ENCODE measurements at places on chromosomes 1 and 21.

- no peak for DNase-seq
- H3K27ac ChIP-seq = no peak overlapping the region
- H3K36me3 ChIP-seq = no peaks in the 10 kb centered on the region
- H3K27me3 ChIP-seq = no peaks in the 10 kb centered on the region
- no peak overlapping the region for H3K4me3 ChIP-seq
- no peaks in the 10 kb centered on the region for H3K4me1 ChIP-seq
These were observed 22.4 kb downstream of the EDN2 start for GRCh38 chr1:41461790-41462679.

- H3K27me3 ChIP-seq = no peaks in the 10 kb centered on the region
- H3K27ac ChIP-seq = no peak overlapping the region
- no peak for DNase-seq
- H3K4me3 ChIP-seq = no peak overlapping the region
These were observed 23.8 kb downstream of the PTPRF start for GRCh38 chr1:43554444-43554992.

- DNase-seq = no peak
- H3K4me3 ChIP-seq = no peak overlapping the region
- H3K27me3 ChIP-seq = no peaks in the 10 kb centered on the region
- H3K4me1 ChIP-seq = no peaks in the 10 kb centered on the region
- no peaks in the 10 kb centered on the region for H3K36me3 ChIP-seq
These were observed 30.7 kb downstream of the IGFN1 start for GRCh38 chr1:201221201-201221846.

DNA sequence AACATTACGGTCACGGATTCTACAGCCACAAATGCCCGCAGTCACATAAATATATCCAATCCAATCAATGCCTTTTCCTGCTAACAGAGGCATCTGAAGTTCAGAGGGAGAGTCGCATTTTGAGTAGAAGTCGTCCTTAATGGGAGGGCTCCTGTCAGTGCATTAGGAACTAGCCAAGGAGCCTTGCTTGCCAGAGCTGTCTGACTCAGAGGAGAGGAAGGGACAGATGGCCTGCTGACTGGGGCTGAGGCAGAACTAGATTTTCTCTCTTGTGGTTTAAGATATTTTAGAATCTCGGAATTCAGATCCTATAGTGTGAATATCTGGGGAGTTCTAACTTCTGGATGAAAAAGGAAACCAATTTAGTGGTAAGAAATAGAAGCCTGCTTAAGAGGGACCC is 10.6 kb downstream of the XKR8 start:
- H3K36me3 ChIP-seq = peaks cover 7% of the 10 kb centered on the region
- H3K27me3 ChIP-seq = no peaks in the 10 kb centered on the region
- no peak overlapping the region for H3K4me3 ChIP-seq

DNA sequence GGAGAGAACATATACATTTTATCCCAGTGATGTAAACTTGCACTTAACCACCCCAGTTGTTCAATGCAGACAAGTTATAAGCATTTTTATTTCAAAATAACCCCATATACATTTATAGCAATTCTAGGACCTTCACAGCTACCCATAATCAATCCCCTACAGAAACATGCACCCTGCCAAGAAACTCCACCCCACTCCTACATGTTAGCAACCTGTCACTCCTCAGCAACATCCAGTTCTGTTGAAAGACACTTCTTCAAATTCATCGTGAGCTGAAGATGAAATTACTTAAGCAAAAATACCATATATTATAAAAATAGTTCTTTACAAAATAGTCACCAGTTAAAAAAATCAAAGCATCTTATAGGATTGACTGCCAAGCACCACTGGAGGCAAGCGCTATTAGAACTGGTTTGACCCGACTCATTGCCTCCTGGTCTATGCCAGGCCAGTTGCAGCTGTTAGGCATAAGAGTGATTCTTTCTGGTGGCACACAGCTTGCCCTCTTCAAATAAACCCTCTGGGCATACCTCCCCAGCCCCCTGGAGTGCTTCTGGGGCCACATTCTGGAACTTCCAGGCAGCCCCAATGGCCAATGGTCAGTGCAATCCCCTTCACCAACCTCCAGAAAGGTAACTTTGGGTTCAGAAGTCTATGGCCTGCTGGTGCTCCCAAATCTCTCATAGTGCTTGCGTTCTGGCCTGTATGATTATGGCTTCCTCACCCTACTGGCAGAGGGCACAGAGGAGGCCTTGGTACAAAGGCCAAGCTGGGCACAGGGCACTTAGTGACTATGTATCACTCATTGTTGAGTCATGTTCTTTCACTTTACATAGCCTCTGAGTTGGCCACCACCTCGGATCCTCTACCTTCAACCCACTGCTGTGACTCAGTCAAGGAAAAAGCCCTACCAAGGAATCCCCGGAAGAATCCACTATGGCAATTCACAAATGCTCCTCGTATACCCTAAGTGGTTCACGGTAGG is 72.2 kb upstream of the RALGPS2 start:
- H3K4me1 ChIP-seq = no peaks in the 10 kb centered on the region
- H3K27ac ChIP-seq = peak overlapping the region; percentile 26
- H3K27me3 ChIP-seq = no peaks in the 10 kb centered on the region

Measured in tibial nerve (tissue), 4 donors.